ENCODE measurements at places on chromosomes 2 and 18. TPM values are rescaled to one million over a fixed set of nuclear protein-coding genes. Genes with fewer than 3 reads are reported as not detected.

The RAX gene
- not detected for total RNA-seq

The ALPG gene
- not detected for total RNA-seq

The INO80B gene
- total RNA-seq: 23.8 TPM

The NGEF gene
- 0.26 TPM for total RNA-seq

The ARHGEF4 gene
- 1.7 TPM for total RNA-seq

The CNTNAP5 gene
- total RNA-seq: not detected
